ENCODE measurements at places on chromosomes 2 and 18. TPM values are rescaled to one million over a fixed set of nuclear protein-coding genes. Genes with fewer than 3 reads are reported as not detected.

GRCh38 chr2:65435625-65436168 is 3.3 kb upstream of the SPRED2 start:
- DNase-seq = peak; percentile 91

GRCh38 chr2:29033172-29033571 is 41.2 kb downstream of the PCARE start:
- peak; percentile 15 for DNase-seq

DNA sequence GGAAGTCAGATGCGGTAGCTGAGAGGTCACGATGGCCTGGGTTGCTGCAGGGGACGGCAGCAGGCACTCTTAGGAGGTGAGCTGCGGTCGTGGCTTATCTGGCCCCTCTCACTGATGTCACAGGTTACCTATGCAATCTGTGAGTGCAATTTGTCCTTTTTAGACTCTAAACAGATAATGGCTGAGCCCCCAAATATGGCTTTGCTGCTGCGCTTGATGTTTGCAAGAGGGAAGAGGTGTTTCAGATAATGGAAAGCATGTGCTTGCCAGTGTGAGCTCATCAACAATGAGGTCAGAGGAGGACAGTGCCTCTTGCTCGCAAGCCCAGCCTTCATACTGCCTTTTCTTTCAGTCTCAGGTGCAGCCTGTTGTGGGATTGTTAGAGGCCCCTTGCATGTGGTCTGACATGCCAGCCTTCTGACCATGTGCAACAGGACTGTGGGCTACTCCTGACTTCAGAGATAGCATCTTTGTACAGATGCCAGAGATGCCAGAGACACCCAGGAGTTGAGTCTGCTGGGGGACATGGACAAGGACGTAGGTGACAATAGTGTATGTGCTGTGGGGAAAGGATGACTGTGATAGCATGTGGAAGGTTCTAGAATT is 151.3 kb downstream of the TANC1 start:
- DNase-seq = no peak

DNA sequence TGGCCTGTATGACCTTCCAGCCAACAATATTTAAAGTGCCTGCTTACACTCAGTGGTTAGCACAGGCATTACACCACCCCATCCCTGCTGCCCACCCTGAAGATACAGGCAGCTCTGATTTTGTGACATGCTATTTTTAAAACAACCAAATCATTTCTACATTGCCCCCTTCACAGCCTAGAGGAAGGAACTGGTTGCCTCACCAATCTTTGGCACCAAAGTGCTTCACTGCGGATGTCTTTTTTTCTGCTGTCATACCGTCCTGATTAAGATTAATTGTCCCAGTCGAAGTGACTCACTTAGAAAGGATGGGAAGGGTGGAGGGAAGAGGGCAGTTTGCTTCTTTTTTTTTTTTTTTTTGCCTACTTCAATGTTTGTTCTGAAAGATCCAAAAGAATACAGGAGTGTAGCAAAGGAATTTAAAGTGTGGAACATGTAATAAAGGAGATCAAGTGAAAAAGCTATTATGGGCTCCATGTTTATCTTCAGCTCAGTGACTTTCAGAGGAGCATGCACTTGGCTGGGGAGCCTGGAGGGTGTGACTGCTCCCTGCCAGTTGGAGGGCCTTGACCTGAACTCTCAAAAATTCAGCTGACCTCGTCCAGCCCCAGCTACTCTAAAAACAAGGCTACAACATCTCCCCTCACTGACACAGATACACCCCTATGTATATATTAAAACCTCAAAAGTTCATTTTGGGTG is 501.1 kb upstream of the TNP1 start:
- DNase-seq = peak; percentile 28

The LIMS3 gene
- 24.4 TPM for total RNA-seq

The SLC9A4 gene
- 0.08 TPM for total RNA-seq
